ENCODE measurements at places on chromosomes 2 and 18.

DNA sequence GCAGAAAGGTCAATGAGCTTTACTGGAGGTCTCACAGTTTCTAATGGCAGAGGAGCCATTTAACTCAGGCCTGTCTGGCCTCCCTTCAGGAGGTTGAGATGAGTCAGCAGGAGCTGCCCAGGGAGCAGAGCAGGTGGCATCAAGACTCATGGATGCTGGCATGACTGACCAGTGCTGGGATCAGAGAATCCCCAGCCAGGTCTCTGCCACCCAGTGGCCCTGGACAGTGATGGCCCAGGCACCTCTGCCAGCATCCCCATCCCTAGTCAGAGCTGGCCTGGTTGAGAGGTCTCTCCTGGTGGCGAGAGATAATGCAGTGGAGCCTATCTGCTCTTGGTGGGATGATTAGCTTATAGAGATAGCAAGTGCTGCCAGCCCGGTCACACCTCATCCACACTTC, 43.1 kb downstream of the GYPC start:
- no peak for DNase-seq

- no peak for DNase-seq
Observed at GRCh38 chr2:126085011-126085795, 570.8 kb upstream of the GYPC start.

GRCh38 chr2:165357758-165358157, 111.7 kb upstream of the CSRNP3 start:
- no peak for DNase-seq

DNA sequence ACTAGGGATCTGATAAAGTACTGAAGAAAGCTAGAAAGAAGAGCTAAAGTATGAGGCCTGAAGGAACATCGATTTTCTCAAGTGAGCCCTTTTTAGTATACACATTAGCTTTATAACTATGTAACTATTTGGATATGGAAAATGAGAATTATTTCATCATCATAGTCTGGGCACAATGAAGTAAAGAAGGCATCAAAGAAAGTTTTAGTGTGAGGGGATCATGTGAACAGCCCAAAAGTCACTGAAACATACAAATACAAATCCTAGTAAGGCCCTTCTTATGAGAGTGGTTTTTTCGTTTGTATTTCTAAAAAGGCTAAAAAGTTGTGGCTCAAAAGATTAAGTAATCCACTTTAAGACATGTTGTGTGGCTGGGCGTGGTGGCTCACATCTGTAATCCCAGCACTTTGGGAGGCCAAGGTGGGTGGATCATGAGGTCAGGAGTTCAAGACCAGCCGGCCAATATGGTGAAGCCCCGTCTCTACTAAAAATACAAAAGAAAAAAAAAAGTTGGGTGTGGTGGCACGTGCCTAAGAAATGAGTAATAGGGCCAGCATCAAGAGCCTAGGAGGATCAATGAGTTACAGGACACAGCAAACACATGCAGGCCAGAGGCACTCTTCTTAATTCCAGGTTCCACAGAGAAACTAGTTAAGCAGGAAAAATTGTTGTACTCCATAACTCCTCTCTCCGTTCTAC, 61.9 kb downstream of the PUM2 start:
- DNase-seq: no peak
